ELR (cell line): ENCODE measurements at places on chromosomes 12 and 14.
A peak's percentile ranks its signal among the peaks of the same experiment; 100 is the strongest.

DNA sequence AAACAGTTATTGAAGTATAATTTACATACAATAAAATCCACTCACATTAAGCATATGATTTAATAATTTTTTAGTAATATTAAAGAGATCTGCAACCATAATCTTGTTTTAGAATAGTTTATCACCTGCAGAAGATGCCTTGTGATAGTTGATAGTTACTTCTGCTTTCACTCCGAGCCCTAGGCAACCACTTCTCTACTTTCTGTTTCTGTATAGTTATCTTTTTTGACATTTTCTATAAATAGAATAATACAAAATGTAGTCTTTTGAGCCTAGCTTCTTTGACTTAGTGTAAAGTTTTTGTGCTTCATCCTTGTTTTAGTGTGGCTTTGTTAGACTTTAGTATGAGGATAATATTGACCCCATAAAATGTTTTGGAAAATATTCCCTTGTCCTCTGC is 111.0 kb downstream of the MNAT1 start:
- no peak for DNase-seq

DNA sequence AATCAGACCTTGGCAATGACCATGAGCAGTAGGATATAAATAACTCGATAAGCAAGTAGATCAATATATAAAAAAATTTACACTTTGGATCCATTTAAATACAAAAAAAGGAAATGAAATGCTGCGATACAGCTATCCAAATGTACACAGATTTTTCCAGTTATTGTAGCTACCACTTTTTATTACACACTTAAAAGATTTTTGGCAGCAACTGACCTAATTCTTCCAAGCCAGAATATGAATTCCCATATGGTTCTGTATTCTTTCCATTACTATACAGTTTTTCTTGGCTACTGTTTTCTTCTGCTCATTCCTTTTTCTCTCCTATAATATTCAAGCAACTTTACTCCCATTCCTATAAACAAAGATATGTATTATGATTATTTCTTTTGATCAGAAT is 52.2 kb downstream of the TMTC1 start:
- DNase-seq: no peak

- peak; percentile 95 for DNase-seq
These were observed 14.4 kb upstream of the CD27 start for GRCh38 chr12:6430124-6430989.

DNA sequence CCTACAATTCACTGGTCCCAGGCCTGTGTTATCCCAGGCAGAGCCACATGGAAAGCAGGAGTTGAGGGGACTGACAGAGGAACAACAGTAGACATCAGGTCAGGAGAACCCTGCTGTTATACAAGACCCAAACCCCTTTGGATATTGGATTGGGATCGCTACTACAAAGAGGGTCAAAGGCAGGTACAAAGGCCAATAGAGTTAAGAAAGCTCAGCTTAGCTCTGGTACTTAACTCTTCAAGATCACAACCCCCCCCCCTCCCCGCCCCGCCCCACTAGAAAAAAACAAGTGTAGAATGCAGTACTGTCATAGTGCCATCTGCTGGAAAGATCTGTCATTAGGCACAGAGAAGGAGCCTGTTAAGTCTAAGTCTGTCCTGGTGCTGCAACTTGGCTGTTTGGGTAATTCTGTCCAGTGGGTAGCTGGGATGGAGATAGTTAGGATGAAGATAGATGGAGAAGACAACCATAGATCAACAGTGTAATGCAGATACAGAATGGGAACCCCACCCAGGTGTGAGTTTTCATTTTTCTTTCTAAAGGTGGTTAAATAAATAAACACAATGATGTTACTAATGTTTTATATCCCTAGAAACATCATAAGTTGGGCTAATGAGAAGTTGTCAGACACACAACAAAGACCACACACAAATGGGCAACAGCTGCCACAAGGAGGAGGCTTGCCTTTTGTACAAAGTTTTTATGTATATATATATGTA is 17.2 kb downstream of the REM2 start:
- peak; percentile 77 for DNase-seq

DNA sequence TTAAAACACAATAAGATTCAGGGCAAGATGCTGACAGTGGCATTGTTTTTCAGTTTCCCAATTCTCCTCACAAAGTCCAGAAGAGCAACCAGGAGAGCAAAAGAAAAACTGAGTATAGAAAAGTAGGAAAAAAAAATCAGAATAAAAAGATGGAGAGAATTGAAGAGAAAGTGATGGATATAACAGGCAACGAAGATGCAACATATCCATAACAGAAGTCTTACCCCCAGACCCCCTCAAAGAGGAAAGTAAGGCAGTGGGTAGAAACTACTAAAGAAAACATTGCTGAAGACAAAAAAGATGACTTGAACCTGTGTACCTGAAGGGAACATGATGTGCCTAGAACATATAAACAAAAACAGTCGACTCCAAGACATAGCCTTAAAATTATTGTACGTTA is 10.6 kb downstream of the TCL1A start:
- no peak for DNase-seq

DNA sequence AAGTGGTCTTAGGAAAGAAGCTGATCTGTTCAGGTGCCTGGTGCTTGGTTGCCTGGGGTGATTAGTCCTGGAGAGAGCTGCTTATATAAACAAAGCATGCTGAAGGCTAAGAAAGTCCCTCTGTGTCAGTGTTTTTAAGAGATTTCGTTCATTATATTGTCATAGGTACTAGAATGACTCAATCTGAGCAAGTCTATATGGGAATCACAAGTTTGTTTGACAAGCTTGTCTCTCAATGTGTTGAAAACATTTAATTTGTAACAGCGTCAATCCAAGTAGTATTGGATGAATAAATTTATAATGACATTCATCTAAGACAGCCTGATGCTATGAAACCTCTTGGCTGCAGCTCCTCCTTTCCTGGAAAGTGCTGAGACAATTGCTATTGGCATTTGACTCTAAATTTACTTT is 256.3 kb downstream of the TMTC2 start:
- DNase-seq: no peak

DNA sequence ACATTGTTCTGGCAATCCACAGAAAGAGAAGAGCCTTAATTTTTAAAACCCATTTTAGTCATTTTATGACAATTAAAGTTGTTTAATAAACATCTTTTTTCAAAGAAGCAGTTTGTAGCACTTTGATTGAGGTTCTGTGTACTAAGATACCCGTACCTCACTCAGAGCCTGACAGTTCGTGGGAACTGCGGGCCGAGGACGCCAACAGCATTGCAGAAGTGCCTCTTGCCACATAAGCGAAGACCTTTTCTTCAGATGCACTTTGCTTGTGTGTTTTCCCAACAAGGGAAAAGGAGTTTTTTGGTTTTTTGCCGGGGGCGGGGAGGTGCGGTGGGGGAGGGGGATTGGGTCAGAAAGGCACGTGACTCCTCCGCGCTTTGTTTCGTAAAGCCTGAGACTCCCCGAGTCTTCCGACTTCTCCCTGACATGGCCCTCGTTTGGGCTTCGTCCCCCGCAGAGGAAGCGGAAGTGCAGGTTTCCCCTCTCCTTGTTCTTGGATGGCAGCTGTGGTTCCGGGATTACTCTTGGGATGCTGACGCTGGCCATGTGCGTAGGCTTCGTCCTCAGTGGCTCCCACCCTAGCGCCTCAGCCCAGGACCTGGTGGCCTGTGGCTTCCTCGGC is 70.8 kb downstream of the WDR20 start:
- DNase-seq: no peak

DNA sequence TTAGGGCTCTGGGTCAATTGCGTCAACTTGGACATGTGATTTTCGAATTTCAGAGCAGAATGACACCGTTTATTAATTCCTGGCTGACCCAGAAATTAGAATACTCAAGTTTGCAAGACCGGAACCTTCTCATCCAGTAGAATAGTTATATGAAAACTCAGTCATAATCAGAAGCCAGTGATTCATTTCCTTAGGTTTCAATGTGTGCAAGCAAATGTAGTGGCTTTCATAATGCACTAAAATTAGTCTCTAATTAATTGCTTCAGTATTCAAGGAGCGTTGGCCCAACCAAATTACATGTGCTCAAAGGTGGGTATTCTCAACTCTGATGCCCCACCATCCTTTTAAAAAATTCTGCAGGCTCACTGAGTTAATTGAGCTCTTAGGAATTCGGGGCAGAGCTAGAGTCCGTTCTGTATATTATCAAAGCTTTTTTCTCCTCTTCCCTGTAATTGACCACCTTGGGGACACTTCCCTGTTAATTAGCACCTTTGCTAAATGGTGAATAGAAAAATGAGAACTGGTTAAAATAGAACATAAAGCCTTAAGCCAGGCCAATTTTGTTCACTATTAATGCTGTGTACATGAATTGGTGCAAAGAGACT is 55.4 kb downstream of the DAO start:
- DNase-seq: no peak

DNA sequence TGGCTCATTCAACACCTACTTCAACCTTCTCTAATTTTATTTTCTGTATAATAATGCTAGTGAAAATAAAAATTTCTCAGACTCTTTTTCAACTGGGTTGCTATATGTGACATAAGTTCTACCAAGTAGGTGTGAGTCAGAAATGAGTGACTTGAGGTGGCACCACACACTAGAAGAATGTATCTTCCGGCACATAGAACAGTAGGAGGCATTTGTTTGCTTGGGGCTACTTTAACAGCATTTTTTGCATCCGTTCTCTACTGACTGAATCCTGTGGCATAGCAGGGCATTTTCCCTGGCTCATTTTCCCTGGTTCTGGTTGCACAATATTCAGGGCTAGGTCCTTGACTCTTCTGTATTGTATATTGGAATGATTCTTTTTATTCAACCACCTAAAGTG is 194.0 kb upstream of the SLC16A7 start:
- DNase-seq: no peak

- peak; percentile 79 for DNase-seq
These were observed 277.0 kb downstream of the CEP128 start for GRCh38 chr14:80664576-80664975.

DNA sequence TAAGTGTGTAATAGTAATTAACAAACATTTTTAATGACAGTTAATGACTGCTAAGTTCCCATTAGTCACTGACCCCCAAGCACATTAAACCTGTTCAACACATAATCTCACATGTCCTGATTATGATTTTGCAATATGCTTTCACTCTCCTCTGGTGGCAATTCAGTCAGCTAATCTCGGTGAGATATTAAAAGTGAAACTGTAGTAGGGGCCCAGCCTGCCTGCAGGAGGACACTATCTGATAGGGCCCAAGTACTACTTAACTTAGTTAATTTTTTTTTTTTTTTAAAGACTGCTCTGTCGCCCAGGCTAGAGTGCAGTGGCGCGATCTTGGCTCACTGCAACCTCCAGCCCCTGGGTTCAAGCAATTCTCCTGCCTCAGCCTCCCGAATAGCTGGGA is 48.8 kb downstream of the CIT start:
- DNase-seq: no peak

DNA sequence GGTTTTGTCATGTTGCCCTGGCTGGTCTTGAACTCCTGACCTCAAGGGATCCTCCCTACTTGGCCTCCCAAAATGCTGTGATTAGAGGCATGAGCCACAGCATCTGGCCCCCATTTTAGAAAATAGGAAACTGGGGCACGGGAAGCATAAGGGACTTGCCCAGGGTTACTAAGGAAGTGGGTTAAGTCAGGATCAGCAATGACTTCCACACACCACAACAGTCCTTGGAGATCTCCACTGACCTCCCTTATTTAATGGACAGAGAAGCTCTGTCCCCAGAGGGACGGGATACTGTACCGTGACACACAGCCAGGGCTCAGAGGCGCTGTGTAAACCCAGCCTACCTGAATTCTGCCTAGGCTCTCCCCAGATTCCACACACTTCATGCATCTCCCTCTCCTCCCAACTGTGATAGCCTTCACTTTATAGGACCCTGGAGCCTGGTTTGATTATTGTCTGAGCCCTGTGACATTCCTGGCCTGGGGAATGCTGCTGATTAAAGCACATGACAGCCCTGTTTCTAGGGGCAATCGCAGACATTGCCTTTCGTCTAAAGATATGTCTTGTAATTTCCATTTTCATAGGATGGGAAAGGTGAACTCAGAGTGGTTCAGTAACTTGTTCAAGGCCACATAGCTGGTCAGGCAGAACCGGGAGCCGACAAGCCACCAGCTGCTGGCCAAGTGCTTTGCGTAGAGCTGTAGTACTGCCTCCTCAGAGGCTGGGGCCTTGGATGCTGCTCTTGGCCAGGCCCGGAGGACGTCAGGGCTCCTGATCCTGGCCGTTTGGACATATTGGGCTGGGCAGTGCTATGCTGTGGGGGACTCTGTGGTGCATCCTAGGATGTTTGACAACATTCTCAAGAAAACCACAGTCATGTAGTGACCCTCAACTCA is 20.8 kb downstream of the SERPINA1 start:
- DNase-seq: no peak

- no peak for DNase-seq
These were observed 155.6 kb downstream of the DYRK2 start for GRCh38 chr12:67804168-67804567.

- DNase-seq: no peak
These were observed 39.8 kb downstream of the CACNA2D4 start for GRCh38 chr12:1878695-1879094.

DNA sequence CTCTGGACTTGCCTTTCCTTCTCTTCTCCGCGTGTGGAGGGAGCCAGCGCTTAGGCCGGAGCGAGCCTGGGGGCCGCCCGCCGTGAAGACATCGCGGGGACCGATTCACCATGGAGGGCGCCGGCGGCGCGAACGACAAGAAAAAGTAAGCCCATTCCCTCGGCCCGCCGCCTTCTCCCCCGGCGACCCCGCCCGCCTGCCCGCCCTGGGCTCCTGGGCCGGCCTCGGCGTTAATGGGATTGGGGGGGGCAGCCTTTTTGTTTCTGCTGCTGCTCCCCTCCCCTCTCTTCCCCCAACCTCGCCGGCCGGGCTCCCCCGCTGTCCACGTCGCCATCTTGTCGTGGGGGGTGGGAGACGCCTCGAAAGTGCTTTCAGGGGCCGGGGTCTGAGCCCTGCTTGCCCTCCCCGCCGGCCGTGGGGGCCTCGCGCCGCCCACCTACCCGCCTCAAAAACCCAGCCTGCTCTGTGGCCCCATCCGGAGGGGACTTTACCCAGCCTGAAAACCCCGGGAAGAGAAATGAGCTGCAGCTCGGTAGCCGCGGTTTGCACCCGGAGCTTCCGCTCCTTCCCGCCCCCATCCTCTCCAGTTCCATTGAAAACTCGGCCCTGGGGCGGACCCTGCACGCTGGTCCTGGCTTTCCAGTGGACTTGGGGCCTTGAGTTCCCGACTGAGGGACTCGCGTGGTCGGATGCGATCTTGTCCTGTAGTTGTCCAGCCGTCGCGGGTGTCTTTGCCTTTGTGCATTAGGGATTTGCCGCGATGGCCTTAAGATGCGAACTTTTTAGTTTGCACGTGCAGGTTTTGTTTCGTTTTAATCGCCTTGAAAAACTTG is 598 bp downstream of the HIF1A start:
- DNase-seq: peak; percentile 68

DNA sequence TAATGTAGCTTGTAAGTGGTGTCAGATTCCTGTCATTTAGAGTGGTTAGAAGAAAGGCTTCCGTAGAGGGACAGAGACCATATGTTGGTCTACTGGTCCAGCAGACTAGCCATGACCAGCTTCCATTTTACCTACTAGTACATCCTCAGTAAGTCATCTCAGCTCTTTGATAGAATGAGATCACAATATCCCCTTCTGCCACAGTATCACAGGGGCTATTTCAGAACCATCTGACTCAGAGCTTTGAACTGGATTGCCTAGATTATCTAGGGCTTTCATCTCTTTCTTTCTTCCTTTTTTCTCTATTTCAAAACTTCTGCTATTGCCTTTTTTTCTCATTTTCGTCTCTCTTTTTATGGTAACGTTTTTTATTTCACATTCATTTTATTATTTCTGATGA is 4.7 kb downstream of the ZDHHC17 start:
- peak; percentile 45 for DNase-seq

GRCh38 chr14:98593361-98593761 is 678.6 kb downstream of the BCL11B start:
- no peak for DNase-seq
